ENCODE measurements at places on chromosomes 6 and 20.

GRCh38 chr6:82693094-82693493 is 329.5 kb downstream of the TPBG start:
- DNase-seq, result no peak

- no peak for DNase-seq
Observed at GRCh38 chr6:17656644-17657043, 50.1 kb downstream of the NUP153 start.

- DNase-seq, result no peak
Observed at GRCh38 chr6:167665698-167666330, 160.9 kb upstream of the AFDN start.

DNA sequence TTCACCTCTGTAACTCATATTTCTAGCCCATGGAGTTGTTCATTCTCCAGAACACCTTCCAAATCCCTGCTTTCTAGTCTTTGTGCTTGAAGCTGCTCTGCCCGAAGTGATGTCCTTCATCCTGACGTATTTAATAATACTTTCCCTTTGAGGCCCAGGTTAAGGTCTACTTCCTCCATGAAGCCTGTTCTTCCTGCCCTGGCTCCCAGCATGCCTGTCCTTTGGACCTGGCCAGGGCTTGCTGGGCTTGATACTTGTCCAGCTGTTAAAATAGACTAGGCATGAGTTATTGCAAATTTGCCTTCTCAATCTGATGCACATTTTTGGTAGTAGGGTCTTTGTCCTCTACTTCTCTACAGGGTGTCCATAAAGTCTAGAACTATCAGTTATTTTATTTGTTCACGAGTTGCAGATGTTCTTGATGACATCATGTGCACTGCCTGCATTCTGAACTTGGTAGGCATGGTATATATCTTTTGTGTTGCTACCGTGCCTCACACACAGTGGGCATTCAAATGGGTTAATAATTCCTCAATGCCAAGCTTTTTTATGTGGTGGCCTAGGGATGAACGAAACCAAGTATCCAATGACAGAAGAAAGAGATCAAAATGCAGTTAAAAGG is 3.1 kb upstream of the MAP7 start:
- DNase-seq, result no peak

DNA sequence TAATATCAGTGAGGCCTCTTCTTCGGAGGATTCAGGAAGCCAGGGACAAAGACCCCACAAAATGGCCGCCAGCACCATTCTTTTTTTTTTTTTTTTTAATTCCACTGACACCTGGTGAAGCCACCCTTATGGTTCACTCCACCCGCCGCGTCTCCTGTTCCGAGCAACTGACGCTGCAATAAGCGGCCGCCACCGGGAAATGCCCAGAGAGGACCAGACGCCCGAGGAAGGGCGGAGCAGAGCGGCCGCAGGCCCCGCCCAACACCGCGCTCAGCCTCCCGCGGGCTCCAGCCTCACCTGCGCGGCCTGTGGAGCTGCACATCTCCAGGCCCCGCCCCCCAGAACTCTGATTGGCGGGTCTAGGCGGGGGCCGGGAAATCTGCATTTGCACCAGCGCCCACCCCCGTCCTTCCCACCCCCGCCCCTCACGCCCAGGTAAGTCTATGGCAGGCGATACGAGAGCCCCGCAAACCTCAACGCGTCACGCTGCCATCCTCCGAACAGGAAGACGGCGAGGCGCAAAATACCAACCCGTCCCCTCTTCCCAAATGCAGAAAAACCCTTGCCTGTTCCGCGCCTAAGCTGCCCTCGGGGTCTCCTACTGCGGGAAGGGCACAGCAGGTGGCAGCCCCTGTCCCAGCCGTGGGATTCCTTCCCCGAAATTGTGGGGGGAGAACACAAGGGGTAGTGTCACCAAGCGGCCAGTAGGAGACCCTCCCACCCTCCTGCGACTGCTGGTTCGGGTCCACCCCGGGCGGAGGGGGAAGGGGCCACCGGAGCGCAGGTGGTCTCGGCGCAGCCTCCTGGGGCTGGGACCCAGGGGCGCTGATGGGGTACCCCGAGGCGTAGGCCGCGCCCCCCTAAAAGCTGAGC is 960 bp downstream of the ATP9A start:
- DNase-seq, result no peak

- DNase-seq, result no peak
Observed at GRCh38 chr6:152750694-152751093, at the start of gene VIP. Gene VIP, plus strand, starts transcription at chr6:152750797. Its CDS starts 1,381 bp downstream, at chr6:152752178.

- no peak for DNase-seq
Observed at GRCh38 chr6:13472976-13473767, 14.2 kb downstream of the GFOD1 start.

- no peak for DNase-seq
Observed at GRCh38 chr6:79077715-79078074, 359 bp downstream of the PHIP start.

- DNase-seq, result no peak
Observed at GRCh38 chr6:48552905-48553304, 441.9 kb upstream of the PTCHD4 start.

DNA sequence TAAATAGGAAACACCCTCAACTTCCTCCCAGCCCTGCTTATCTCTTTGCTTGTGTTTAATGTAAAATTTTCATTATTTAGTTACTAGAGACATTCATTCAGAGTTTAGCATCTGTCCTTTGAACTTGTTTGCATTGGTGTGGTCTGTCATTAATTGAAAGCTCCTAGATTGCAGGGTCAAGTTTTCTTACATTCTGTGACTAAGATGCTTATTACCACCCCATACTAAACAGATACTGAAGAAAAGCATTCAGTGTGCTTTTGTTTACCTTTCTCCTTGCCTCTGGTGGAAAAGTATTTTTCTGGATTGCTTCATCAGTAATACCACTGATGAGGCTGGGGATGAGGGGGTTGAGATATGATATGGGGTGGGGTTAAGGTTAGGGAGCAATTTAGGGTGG is 199.0 kb downstream of the SAMD5 start:
- no peak for DNase-seq

DNA sequence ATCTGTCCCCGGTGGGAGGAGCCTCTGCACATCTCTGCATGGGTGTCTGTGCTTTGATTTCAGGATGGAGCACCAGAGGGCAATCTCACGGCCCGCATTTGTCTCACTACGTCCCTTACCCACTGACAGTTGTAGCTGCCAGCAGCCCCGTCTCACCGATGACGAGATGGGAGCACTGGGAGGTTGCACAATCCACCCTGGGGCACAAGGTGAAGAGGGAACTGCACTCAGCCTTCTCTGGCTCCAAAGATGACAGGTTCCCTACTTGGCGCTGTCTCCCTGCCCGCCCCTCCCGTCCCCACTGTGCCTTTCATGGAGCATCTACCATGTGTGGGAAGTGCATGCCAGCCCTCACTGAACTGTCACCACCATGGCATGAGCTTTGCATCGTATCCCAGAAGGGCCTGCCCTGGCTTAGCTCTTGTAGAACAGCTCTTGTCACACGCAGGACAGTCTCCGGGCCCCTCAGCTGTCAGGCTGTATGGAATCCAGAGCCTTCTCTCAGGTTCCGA is 99.9 kb upstream of the PMEPA1 start:
- DNase-seq, result no peak

- no peak for DNase-seq
Observed at GRCh38 chr20:24738981-24739633, 210.0 kb upstream of the CST7 start.

DNA sequence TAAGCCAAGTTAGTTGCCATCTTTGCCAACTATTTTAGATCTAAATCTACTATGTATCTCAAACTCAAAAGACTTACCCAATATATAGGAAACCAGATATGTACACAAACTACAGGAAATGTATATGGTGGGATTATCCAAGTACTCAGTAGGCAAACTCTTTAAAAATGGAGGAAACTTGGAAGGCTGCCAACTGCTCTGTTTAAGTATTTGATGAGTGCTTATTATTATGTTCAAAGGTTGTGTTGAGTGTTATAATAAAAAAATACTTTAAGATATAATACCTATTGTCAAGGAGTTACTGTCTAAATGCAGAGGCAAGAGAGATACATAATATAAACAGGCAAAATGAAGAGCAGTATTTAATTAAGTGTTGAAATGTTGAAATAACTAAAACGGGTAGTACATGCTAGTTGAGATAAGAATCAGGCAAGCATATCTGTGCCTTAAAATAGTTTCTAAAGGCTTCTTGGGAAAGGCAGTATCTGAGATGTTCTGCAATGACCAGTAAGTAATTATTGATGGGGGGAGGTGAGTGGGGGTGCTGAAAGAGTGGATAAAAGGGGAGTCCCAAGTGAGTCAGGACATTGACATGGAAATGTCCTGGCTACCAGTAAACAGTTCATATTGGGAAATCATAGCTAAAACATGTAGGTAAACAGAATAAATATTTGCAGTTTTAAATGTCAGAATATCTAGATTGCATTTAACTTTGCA is 6.5 kb upstream of the DST start:
- no peak for DNase-seq

GRCh38 chr6:12603673-12604049 is 112.9 kb upstream of the PHACTR1 start:
- DNase-seq, result no peak

DNA sequence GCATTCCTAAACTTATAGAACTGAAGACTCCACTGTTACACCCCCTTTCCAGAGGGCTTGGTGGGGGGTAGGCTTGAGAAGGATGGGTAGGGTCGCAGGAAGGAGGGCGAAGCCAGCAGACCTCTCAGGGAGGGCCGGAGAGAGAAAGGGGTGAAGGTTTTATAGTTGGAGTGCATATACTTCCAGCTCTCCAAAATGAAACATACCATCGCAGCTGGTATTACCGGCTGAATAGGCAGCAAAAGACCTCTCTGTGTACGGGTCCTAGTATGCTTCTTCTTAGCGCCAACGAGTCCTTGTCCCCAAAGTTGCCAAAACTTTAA is 1.0 kb upstream of the VGLL2 start:
- no peak for DNase-seq

- no peak for DNase-seq
Observed at GRCh38 chr6:128124713-128125112, 223.9 kb upstream of the THEMIS start.

GRCh38 chr6:85360794-85361642 is 88.9 kb upstream of the NT5E start:
- DNase-seq, result no peak

- DNase-seq, result no peak
Observed at GRCh38 chr6:10033223-10033829, 381.5 kb downstream of the TFAP2A start.

DNA sequence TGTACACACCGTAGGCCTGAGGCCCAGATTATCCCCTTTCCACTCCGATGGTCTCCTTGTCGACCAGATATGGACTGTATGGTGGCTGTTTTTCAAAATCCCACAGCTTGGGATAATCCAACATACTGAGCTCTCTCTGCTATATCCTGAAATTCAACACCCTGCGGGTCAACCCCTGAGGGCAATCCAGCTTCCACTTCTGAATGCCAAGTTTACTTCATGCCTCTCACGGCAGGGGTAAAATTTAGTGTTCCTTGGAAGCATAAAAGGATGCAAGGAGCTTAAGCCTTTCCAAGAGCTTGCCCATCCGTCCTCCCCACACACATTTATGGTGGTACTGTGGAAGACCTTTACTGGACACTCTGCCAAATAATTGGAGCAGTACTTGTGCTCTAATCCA is 90.7 kb downstream of the PLG start:
- DNase-seq, result no peak

GRCh38 chr6:101125380-101125971 is 244.3 kb upstream of the ASCC3 start:
- no peak for DNase-seq

DNA sequence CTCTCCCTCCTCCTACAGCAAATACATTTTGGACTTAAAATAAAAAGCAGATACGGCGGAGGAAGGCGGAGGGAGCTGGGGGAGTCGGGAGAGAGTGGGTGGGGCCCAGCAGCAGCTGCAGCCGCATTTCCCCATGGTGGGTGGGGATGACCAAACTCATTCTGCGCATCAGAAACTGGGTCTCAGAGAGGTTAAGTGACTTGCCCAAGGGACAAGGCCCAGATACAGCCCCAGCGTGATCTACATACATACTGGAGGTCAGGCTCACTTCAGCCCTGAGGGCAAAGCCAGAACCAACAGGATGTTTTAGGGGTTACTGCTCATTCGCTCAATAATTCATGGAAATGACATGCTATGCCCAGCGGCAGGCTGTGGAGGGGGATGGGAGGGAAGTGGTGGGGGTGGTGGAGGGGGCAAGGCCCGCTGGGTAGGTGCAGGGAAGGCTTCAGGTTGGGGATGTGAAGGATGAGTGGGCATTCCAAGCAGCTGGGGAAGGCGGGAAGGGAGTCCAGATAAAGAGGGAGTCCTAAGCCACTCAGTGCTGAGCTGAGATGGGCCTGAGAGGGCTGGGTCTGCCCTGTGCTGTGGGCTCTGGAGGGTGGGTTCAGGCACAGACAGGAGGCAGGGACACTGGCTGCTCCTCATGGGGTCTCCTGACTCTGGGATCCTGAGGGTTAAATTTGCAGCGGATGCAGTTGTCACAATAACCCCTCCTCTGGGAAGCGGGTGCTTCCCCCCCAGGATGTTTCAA is 31.0 kb downstream of the DLGAP4 start:
- DNase-seq, result no peak

DNA sequence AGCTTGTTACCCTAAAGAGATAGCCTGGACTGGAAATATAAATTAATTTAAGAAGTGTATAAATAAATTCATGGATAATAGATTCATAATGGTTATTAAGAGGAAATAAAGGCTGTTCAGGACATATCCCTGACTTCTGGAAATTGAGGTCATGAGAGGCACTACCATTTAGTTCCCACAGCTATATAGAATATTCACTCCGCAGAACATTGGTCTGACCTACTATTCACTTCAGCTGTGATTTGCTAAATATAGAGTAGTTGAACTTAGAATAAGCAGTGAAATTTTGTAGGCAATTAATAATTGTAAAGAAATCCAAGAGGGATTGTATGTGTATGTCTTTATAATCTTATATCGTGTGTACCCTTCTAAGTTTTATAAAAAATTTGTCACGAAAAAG is 112.8 kb downstream of the ARID1B start:
- DNase-seq, result no peak

DNA sequence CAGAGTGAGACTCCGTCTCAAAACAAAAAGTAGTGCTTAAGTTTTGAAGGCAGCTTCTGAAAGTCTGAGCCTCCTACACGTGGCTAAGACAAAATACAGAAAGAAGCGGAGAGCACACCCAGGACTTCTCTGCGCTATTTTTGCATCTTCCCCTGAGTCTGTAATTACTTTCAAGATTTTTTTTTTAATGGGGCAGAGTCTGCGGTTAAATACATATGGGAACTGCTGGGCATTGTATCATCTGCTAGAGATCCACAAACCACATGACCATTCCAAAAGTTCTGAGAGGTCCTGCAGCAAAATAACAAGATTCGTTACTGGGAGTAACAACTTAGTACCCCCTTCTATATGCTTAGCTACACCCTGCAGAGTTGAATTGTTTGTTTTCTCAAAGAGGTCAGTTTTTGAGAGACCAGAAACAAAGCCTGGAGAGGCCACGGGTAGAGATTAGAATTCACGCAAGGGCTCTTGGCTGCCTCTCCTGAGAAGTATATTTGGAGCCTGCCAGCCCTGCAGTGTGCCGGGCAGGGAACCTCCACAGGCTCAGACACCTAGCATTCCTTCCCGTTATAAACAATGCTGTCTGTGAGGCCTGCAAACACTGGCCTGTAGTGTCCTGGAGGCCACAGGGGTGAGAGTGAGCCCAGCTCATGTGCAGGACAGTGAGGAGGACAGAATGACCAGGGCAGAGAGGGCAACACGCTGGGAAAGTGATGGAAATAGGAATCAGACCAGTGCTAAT is 48.2 kb upstream of the FAM50B start:
- no peak for DNase-seq

GRCh38 chr6:11486051-11486450 is 51.5 kb upstream of the TMEM170B start:
- DNase-seq, result no peak
